ENCODE measurements at places on chromosomes 3 and 15.

DNA sequence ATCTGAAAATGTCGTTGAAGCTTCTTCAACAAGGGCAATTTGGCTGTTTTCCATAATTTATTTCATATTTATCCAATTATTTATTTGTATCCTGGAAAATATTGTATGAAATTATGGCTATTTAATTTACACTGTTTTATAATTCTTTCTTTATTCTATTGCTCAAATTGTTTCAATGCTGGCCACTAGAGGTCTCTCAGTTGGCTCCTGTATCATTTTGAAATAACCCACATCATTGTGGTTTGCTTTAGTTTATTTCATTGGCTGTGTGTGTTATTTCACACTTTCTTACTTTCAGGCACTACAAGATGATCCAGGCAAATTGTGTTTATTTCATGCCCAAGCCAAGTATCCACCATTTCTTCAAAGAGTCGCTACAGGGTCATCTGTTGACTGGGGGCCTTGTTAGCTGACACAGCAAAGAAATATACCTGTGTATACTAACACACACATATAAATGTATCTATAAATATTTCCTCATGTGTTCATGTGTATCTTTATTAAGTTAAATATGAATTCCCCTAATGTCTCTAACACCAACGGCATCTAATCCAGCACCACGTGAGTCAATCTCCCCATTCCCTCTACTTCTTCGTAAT, 86.2 kb downstream of the NPAP1 start:
- DNase-seq: no peak

- no peak for DNase-seq
These were observed 68.0 kb downstream of the DIPK2A start for GRCh38 chr3:144039661-144040060.

DNA sequence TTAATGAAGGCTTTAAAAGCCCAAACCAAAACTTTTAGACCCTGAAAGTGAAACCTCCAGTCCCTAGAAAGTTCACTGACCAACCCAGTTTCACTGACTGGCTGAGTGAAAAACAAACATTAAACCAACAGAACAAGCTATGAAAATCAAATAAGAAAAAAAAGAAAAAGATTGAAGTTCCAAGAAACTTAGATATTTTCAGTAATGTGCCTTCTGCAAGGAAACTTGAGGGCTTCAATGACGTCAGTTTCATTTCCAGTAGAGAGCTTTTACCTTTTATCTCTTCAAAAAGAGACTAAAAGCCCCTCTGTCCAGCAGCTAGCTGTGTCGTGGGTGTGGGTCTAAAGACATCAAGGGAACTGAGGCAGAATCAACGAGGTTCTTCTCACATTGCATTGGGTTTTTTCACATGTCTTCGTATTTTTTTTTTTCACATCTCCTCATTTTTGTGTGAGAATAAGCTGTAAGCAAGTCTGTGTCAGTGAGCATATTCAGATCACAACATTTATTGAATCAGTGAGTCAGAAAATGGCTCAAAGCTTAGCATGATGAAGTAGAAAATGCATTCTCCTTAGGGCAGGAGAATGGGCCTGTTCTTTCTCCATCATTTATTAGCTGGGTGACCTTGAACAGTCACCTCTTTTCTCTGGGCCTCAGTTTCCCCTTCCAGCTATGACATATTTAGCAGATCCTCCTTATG, 54.8 kb upstream of the BCL6 start:
- DNase-seq: no peak

GRCh38 chr3:54939557-54940300, 11.9 kb upstream of the LRTM1 start:
- no peak for DNase-seq

- DNase-seq: no peak
These were observed 228.2 kb upstream of the BHLHE40 start for GRCh38 chr3:4751029-4751501.

- no peak for DNase-seq
These were observed 76.7 kb downstream of the CBLB start for GRCh38 chr3:105791919-105792786.

DNA sequence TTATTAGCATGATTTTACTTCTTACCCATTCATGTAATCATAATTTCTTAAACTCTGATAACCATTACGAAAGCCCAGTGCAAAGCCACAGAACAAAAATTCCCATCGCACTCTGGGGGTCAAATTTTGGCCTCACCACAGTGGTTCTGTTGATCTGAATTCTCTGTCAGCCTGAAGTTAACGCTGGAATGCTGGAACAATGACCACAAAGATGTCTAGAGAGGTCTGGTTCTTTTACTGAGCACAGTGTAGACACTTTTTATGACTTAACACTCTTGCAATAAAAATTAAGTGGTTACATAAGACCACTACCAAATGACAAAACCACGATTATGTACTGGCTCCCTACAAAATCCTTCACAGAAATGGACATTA, 94.7 kb downstream of the PDZRN3 start:
- no peak for DNase-seq

DNA sequence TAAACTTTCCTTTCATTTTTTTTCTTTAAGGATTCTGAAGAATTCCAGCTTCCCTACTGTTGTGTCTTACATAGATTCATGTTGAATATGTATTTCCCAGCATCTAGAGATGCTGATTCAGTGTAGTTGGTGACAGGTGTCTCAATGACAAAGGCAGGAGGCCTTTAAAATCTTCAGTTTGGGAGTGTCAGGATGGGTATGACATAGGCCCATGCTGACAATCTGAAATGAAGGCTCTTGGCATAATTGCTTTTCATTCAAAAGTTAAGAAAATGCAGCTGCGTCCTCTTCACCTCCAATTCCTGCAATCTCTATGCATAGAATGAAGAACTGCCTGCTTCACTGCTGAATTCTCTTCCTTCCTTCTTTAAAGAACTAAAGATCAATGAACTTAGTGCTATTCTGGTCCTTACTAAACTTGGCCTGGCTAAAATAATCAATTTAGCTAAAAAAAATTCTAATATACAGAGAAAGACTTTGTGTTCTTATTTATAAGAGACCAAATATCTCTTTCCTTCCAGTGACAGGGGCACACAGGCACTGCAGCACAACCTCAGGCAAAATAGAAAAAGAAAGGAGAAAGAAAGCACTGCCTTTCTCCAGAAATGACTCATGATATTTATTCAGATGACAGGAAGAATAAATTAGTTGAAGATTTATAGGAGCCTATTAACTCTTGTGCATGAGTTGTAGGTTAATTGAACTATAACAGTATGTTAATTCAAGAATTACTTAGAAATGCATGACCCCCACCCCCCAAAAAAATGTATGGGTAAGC, 152.6 kb upstream of the GBE1 start:
- DNase-seq: no peak

DNA sequence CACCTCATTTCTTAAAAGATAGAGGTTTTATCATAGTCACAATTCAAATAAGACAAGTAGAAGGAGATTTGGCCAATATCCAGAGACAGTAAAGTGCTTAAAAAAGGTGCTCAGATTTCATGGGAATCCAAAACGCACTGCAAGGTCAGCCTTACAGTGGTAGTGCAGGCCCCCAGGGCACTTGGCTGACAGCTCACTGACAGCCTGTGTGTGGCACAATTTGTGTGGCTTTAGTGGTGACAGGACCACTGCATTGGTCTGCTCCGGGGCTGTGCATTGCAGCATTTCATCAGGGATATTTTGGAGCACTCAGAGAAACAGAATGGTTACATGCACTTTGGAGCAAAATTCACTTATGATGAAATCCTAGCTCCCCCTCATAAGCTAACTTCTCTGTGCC, 544.3 kb downstream of the NTRK3 start:
- no peak for DNase-seq

GRCh38 chr3:188133646-188134045, 20.3 kb upstream of the LPP start:
- DNase-seq: no peak

DNA sequence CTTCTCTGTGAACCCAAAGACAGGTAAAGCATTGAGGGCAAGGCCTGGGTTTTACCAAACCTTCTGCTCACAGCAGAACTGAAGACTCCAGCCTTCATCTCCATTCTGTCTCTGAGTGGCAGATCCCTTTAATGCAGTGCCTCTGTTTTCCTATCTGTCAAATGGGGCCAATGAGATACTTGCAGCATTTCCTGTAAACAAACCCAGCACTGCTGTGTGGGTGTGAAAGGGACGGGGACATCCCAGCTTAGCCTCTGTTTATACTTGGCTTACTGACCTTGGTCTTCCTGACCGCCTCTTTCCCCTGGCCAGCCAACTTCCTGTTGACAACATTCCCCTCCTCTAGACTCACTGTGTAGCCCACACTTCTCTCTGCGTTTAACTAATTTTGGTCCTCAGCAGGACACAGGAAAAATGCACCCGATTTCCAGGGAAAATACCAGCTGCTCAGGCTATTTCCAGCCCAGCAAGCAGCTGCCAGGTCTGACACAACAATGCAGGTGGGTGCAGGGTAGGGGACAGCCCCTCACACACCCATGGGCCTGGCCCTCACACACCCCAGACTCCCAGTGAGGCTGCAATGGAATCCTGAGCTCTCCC, 105.9 kb upstream of the HERC1 start:
- DNase-seq: no peak

- no peak for DNase-seq
These were observed 51.6 kb upstream of the GRM7 start for GRCh38 chr3:6809349-6809748.

DNA sequence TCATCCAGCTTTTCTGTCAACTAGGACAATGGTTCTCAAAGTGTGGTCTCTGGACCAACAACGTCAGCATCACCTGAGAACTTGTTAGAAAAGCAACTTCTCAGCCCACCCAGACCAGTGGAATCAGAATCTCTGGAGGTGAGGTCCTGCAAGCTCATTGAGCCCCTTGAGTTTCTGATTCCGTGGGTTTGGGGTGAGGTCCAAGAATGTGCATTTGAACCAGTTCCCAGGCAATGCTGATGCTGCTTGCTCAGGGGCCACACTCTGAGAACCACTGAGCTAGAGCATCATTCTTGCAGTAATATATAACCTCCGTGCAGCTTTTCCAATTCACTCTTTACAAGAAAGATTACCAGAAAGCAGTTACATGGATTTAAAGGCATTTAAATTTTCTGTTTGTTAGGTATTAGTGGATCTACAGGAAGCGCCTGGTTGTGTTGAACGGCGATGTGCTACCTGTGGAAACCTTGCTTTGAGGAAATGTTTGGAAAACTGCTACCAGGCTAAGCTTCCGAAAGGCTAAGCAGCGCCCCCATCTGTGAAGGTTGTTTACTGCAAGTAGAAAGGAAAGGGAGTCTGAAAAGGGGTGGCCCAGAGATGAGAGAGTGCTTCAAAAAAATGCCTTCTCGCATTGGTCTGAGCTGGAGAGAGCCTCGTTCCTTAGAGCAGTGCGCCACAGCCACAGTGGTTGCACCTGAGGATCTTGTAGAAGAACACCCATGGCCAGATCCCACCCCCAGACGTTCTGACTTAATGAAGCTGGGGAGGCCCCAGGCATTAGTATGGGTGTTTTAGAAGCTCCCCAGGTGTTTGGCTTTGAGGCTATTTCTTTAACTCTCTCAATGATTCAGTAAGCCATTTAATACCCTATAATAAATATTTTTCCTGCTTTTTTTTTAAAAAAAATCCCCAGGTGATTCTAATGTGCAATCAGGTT, 50.0 kb downstream of the RLBP1 start:
- peak; percentile 52 for DNase-seq

- no peak for DNase-seq
These were observed 11.2 kb upstream of the RNU6-1 start for GRCh38 chr15:67850994-67851571.

DNA sequence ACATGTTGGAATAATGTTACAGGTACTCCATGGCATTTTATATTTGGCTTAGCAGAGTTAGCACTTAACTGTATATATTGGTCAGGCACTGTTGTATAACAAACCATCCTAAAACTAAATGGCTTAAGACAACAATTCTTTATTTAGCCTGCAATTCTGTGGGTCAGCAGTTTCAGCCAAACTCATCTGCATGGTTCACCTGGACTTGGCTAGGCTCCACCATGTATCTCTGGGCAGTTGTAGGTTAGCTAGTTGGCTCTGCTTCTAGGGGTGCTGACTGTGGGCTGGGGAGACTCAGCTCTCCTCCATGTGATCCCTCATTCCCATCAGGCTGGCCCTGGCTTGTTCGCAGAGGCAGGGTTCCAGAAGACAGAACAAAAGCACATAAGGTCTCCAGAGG, 34.4 kb downstream of the RARB start:
- no peak for DNase-seq

DNA sequence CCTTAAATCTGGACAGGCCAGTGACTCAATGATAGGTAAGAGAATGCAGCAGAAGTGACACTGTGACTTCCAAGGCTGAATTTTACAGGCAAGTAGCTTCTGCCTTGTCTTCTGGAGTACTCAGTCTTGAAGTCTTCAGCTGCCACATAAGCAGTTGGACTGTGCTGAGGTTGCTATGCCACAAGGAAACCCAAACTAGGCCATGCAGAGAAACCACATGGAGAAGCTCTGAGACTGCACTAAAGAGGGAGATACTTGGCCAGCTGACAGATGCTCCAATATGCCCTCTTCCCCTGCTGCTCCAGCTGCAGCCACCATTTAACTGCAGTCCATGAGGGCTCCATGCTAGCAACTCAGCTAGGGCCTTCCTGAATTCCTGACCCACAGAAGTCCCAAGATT, 119.4 kb upstream of the GADL1 start:
- DNase-seq: no peak

GRCh38 chr3:183485585-183485984, 57.2 kb upstream of the MCF2L2 start:
- DNase-seq: no peak

GRCh38 chr3:36840453-36840921, 76.1 kb upstream of the DCLK3 start:
- DNase-seq: no peak

Data from hematopoietic multipotent progenitor cell treated with erythropoietin and hydrocortisone succinate and interleukin-3 and kit ligand, for 17 days (in vitro differentiated cells).